ENCODE measurements at places on chromosomes 6 and 20.

GRCh38 chr20:43744966-43745730, 18.3 kb upstream of the GTSF1L start:
- no peak for DNase-seq

- DNase-seq, result no peak
These were observed 31.9 kb downstream of the MYH7B start for GRCh38 chr20:34987288-34988190.

GRCh38 chr6:14166839-14167238, 49.3 kb downstream of the CD83 start:
- DNase-seq, result no peak

DNA sequence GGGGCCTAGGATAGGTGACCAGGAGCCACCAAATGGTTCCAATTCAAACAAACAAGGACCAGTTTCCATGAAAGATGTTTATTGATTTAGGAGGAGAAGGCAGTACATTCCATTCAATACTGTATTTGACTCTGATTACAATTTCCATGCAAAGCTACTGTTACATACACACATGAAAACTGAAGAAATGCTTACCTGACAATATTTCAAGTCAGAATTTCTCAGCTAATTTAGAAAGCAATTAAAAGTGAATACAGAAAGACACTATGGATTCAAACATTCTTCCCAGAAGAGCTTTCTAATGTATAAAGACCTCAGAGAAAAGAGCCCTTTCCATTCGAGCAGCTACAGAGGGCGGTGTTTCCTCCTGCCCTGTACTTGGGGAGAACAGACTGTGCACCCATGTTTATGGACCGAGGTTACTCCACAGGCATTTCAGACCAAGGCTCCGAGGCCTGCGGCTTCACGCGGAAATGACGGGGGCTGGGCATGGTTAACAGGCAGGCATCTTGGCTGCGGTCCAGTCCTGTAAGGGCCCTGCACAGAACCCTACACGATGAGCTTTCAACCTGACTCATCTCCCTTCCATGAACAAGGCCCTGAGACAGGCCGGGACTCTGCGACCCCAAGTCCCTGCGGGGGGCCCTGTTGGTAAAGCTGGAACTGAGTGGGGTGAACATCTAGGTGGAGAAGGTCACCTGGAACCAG, 25.7 kb upstream of the TCFL5 start:
- no peak for DNase-seq

GRCh38 chr6:56541030-56541600, 101.6 kb downstream of the DST start:
- DNase-seq, result no peak

- no peak for DNase-seq
These were observed 123.1 kb upstream of the CDYL start for GRCh38 chr6:4653141-4653540.

DNA sequence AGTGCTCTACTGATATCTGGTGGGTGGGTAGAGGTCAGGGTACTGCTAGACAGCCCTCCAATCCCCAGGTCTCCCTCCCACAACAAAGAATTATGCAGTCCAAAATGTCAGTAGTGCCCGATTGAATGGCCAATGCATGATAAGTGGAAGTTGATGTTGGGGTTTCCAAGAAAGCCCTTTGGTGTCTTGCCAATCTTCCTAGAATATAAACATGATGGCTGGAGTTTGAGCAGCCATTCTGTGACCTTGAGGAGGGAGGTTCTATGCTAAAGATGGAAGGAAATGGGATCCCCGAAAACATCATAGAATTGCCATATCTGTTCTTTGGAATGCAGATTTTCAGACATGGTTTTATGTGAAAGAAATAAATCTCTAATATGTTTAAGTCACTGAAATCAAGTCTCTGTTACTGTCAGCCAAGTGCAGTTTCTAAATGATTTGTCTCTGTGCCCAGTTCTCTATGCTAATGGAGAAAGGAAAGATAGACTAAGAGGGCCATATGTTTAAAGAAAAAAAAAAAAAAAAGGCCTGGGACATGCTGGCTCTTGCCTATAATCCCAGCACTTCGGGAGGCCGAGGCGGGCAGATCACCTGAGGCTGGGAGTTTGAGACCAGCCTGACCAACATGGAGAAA, 32.8 kb upstream of the PTPN1 start:
- DNase-seq, result no peak

DNA sequence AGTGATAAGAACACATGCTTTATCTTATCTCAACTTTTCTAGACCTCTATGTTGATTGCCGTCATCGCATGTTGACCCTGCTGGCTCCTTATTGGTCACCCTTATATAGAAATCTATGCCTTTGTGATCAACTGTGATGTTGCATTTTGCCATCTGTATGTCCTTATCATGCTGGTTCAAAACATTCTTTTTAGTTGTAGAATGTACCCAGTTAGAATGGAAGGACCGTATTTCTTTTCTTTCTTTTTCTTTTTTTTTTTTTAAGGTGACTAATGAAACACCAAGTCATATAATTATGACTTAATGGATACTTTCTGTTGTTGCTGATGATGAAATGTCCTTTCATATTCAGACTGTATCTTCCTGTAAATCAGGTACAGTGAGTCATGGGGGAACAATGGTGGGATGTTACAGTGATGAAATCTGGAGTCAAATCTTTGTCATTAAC, 145.9 kb upstream of the CITED2 start:
- DNase-seq, result no peak

GRCh38 chr6:85418059-85418458, 31.8 kb upstream of the NT5E start:
- no peak for DNase-seq

DNA sequence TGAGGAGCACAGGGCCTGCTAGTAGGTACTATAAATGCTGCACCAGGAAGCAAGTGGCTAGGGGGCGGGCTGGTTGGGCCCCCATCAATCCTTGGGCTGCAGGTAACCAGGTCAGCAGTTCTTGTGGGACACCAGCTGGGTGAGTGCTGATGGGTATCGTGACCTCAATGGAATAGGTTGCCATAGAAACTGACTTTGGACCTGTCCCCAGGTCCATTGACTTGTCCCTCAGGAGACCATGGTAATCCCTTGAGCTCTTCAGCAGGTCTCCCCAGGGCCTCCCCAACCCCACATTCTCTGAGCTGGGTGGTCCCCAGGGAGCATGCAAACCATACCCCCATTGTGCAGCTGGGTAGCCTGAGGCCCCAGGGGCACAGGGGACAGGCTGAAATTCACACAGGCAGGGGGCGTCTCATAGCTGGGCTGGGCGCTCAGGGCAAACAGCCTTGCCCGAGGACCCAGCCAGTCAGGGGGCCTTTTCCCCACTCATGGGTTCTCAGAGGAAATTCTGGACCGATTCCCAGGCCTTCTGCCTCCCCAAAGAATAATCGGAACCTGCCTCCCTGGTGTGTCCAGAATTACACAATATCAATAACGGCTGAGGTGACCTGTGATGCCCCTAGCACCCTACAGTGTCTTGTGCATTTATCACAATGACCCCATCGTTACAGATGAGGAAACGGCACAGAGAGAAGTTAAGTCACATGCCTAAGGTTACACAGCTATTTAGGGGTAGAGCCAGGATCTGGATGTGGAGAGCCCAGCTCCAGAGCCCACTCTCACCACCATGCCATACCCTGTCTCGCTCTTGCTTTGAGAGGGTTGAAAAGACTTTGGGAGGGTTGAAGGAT, 35.9 kb downstream of the SRC start:
- DNase-seq, result no peak

- DNase-seq, result no peak
These were observed 21.6 kb upstream of the CALHM6 start for GRCh38 chr6:116439522-116440051.

DNA sequence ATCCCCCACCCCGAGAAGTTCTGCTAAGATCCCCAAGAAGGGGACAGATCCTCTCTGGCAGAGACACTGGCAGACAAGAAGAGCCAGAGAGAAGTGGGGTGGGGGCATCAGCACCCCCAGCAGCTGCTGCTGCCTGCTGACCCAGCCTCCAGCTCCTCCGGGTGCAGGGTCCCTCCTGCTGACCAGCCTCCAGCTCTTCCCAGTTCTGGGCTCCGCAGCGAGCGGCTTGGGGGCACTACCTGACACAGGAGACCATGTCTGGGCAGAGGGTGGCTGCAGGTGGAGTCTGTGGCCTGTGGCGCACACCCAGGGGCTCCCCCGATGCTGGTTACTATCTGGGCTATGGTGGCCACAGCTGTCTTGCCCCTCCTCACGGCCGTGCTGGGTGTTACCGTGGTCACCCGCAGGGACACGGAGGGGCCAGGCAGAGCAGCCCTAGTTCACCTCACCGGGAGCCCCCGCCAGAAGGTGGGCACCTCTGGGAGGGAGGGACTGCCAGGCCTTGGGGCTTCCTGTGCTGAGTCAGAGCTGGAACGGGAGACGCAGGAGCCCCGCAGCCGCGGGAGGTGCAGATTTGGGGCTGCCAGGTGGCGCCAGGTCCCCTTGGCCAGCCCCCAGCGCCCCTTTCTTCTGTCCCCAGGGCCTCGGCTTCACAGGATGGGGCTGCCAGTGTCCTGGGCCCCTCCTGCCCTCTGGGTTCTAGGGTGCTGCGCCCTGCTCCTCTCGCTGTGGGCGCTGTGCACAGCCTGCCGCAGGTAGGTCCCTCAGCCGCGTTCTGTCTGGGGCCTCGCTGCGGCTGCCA, 630 bp downstream of the LIME1 start:
- no peak for DNase-seq

DNA sequence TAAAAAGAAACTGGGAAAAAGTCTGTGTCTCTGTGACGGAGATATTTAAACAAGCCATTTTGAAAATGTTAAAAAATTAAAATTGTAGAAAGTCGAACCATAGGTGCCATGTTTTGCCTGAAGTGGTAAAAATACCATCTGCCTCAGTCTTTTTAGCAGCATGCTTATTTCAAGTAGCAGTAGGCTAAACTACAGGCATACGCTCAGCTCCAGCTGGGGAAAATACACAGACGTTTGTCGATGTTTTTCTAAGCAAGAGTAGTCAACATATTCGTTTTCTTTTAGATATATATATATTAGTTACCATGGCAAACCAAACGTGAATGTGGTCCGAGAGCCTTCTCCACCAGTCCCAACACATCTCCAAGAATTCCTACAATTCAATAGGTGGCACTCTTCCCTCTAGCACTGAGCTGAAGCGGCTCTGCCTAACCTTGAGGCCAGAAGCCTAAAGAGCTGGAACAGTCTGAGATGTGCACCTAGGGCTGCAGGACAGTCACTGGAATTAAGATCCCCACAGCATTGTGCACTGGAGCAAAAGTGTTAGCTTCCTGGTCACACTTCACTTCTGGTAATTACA, 70.2 kb upstream of the BEND3 start:
- DNase-seq, result no peak

DNA sequence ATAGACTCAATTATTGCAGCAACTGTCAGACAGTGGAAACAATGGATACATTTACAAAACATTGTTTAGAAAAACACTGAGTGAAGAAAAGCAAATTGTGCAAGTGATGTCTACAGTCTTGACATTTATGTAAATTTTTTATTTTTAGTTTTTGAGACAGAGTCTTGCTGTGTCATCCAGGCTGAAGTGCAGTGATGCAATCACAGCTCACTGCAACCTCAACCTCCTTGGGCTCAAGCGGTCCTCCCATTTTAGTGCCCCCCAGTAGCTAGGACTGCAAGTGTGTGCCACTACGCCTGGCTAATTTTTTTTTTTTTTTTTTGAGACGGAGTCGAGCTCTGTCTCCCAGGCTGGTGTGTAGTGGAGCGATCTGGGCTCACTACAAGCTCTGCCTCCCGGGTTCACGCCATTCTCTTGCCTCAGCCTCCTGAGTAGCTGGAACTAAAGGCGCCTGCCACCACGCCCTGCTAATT, 9.7 kb downstream of the CNBD2 start:
- no peak for DNase-seq

DNA sequence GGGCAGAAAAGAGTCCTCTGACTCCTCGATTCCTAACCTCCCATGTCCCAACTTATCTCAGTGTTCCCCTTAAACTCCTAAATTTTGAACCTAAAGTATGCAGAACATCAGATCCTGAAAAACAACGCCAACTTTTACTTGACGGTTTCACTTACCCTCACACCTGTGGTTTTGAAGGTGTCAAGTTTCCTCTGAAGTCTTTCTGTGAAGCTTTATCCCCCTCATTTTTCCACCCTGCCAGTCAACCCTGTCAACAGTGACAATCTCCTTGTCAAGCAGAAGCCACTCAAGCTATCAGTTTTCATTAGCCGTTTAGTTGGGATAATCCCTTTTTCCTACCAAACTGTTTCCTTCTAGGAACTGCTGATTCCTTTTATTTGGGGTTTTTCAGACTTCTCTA, 245.4 kb upstream of the PREP start:
- no peak for DNase-seq
